Activated T-helper 9 cell treated with anti-CD3 and anti-CD28 coated beads, Interleukin-2, amount 50 U/mL, for 16 hours (primary cell): ENCODE measurements at places on chromosomes 3 and 15.

DNA sequence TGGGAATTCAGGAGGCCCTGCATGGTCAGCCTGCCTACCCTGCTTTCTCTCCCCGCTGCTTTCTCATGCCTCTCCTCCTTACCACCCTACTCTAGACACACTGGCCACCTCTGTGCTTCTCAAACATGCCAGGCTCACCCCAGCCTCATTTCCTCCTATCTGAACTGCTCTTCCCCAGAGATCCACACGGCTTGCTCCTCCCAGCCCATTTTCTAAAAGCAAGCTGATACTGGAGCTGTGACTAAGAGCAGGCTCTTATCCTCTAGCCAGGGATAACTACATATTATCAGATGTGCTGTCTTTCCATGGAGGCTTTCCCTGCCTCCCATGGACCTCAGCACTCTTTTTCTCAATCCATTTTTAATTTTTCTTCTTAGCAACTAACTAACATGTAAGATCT lies 85.9 kb downstream of the BOC start:
- DNase-seq, result no peak

DNA sequence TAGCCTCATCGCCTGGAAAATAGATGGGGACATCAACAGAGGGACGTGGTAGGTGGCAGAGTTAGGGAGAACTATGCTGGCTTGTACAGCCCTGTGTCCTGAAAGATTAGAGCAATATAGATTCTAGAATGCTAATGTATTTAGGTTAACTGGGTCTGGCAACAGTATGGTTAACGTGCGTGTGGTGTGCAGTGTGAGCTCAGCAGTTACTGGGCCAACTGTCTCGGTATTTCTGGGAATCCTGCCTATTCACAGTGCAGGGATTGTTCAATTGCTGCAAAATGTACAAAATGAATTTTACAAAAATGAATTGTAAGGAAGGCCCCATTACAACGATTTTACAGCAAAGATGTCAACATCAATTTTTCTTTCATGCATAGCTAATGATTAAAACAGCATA lies 20.6 kb downstream of the MEIS2 start:
- DNase-seq, result no peak

DNA sequence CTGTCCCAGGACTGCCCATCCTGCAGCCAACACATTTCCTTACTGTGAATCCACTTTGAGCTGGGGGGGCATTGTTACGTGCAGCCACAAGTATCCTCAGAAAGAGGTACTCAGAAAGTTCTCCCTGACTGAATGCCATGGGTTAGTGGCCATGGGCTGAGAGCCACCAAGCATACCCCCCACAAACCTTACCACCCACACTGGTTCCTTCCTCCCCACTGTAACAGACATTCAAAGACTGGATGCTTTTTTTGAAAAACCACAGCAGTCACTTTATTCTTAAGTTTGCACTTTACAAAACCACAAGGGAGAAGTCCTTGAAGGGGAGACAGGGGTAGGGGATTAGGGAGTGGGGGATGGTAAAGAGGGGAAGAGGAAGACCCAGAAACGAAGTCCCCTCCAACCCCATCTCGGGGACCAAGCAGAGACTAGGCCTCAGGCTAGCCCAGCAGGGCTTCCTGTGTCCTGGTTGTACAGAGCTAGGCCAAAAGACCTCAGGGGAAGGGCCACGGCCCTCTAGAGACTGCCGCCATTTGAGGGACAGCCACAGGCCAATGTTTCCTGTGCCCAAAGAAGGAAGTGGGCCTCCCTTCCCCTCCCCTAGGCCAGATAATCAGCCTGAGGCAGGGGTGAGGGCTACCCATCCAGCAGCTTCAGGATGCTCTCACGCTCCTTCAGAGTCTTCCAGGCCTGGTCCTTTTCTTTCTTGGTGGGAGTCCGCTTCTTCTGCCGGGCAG lies 10.1 kb upstream of the CAMK1 start:
- DNase-seq, result no peak

GRCh38 chr3:72461787-72462186 lies 386.5 kb downstream of the SHQ1 start:
- DNase-seq, result no peak

GRCh38 chr3:77139624-77140023 lies 99.7 kb downstream of the ROBO2 start:
- DNase-seq, result no peak

GRCh38 chr15:72911626-72912025 lies 128.1 kb upstream of the ADPGK start:
- DNase-seq, result no peak

DNA sequence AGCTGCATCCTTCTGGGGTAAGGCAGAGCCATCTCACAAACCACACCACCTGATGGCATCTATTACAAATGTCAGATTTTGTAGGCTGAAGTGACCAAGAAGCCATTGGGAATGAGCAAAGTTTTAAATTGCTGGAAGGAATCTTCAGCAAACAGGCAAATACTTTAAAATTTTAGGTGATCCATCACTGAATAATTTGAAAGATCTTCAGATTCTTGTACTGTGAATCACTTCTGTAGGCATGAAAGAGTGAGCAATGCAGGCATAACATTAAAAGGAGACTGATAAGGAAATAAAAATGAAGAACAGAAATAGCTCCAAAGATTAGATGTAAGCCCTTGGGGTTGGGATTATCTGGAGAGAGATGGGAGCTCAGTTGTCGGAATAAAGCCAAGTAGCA lies 36.0 kb upstream of the ALDH1L1 start:
- DNase-seq, result no peak

- no peak for DNase-seq
Observed at GRCh38 chr3:155308831-155309230, 15.3 kb upstream of the STRIT1 start.
